ENCODE measurements at places on chromosomes 2 and 18.

DNA sequence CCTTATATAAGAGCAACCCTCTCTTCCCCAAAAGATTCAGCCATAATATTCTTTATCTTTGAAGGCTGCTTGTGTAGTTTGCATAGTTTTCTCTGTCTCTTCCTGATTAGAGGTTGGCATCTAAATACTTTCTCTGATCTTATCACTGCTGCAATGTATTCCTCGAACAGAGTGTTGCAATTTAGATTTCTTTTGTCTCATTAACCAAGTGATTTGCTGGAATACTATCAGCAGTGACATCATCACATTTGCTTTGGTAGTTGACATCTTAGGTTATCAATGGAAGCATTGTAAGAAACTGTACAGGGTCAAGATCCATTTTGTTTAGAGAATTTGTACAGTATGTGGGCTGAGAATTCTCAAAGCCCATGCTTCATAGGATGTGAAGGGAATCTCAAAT lies 72.0 kb upstream of the NEUROD1 start:
- DNase-seq = no peak

DNA sequence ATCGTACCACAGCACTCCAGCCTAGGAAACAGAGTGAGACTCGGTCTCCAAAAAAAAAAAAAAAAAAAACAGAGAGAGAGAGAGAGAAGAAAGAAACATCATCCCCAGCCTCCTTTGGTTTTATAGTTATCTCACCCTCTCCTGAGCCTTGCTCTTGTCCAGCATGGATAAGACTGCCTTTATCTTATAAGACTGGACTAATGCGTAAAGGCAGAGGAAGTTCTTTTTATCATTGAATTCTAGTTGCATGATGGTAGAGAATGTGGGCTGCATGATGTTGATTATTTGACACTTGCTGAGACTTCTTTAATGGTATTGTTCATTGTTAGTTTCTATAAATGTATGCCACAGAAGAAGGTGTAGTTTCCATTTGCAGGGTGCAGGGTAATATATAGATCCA lies 124.4 kb downstream of the ZBTB7C start:
- no peak for DNase-seq

DNA sequence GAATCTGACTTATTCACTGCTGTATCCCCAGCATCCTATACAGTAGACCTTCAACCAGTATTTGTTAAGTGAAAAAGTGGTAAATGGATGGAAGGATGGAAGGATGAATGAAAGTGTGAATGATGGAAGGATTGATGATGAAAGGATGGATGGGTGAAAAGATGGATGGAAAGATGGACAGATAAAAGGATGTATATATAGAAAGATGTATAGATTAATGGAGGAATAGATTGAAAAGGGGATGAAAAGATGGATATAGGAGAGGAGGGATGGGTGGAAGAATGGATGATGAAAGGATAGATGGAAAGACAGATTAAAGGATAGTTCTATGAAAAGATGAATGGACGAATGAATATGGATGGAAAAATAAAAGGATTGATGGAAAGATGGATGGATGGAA lies 50.0 kb downstream of the PSD4 start:
- DNase-seq = no peak

GRCh38 chr2:28252311-28252710 lies 140.3 kb upstream of the FOSL2 start:
- no peak for DNase-seq

DNA sequence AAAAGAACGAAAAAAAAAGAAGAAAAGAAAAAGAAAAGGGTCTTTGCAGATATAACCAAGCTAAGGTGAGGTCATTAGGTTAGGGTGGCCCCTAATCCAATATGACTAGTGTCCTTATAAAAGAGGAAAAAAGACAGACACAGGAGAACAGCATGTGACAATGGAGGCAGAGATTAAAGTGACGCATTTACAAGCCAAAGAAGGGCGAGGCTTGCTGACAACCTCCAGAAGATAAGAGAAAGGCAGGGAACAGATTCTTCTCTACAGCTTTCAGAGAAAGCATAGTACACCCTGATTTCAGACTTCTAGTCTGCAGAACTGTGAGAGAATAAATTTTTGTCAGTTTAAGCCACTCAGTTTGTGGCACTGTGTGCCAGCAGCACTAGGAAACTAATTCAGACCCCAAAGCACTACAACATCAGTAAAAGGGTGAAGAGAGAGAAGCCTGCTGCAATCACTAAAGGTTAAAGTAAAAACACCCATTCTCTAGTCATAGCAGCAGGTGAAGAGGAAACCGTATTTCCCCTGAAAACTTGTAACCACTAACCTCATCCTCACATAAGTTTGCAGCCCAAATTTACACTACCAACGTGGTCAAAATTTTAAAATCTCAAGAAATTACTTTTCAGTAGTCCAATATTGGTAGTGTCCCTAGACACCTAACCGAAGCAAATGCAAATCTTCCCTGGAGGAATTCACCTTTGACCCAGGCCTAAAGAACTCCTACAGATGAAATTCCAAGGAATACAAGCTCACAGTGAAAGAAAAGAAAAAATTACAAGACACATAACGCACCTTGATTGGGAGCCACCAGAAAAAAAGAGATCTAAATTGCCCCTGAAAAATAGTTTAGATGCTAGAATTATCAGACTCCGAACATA lies 17.5 kb downstream of the REEP1 start:
- no peak for DNase-seq

GRCh38 chr2:64524604-64525316 lies 632 bp downstream of the AFTPH start:
- DNase-seq = peak; percentile 60

GRCh38 chr2:164651361-164651760 lies 30.1 kb upstream of the GRB14 start:
- no peak for DNase-seq
